ENCODE measurements at places on chromosomes 16 and 17.

DNA sequence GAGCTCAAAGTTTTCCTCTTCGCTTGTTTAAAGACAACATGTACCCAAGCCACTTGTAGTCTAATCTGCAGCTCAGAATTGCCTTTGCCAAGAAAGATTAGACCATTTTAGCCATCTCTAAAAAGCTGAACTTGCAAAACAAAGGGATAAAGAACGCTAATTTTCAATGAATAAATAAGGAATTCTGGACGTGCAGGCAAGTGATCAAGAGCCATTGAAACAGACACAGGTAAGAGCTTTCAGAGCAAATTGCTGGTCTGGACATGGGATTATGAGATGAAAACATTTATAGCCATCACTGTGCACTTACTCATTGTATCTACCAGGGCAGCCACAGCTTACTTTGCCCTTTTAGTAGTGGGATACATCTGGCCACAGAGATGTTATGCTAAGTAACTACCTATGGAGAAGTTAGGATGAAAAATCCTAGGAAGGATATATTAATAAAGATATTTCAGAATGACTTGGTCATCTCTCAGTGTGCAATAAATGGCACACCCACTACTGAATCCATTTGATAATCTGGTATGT, 44.4 kb downstream of the RND2 start:
- no peak for DNase-seq

GRCh38 chr16:13885700-13886099, 34.3 kb upstream of the ERCC4 start:
- DNase-seq = peak; percentile 11

DNA sequence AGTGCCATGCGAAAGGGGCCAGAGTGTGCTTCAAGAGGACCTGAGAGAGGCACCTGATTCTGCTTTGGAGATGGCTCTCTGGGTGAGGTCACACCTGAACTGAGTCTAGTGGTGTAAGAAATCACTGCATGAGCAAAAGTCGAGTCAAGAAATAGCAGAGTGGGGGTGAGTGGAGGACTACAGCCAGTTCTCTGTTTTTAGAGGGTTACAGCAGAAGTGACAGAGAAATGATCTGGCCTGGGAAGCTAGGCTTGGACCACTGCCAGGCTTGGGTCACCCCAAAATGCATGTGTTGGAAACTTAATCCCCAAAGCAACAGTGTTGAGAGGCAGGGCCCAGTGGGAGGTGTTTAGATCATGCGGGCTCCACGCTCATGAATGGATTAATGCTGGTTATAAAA, 312.0 kb downstream of the CBLN1 start:
- DNase-seq = no peak

DNA sequence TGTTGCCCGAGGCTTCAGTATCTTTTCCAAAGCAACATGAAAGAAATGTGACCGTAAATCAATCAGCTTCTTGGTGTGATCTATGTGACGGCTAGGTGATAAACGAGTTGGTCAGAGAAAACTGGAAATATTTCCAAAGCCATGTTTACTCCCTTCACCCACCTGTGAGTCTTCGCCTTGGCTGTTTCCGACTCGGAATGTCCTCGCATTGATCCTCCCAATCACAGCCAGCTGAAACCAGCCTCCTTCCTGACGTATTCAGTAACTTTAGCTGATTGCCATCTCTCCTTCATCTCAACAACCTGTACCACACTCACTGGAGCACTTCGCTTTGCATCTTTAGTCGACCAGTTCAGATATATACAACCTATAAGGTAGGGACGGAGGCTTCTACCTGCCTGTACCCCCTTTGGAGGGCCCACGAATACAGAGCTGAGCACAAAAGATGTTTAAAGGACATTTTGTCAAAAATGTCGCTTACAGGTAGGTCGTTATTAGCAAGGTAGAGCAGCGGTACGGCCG, 705 bp downstream of the KRABD2 start:
- DNase-seq = peak; percentile 69

- DNase-seq = no peak
Observed at GRCh38 chr17:82661717-82662683, 13.8 kb upstream of the WDR45B start.

DNA sequence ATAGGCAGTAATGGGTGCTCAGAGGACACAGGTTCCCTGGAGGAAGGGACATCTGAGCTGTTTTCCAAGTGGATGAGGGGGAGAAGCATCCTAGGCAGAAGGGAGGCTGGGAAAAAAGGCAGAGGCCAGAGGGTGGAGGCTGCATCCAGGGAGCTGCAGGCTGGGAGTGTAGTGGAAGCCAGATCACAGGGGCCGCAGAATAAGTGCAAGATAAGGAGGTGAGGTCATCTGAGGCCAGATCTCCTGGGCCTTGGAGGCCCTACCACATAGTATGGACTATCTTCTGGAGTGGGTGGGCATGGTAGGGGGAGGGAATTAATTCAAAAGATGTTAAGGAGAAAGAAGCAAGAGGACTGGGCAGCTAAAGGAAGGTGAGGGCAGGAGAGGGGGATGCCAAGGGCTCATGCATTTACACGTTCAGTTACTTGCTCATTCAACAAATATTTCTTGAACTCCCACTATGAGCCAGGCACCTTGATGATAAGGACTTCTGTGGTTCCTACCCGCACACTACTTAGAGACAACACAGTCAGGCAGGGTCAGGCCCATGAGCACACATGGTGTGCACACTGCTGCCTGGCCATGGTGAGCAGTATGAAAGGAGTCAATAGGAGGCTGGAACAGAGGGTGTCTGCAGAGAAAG, 2.4 kb upstream of the RIPOR1 start:
- no peak for DNase-seq

DNA sequence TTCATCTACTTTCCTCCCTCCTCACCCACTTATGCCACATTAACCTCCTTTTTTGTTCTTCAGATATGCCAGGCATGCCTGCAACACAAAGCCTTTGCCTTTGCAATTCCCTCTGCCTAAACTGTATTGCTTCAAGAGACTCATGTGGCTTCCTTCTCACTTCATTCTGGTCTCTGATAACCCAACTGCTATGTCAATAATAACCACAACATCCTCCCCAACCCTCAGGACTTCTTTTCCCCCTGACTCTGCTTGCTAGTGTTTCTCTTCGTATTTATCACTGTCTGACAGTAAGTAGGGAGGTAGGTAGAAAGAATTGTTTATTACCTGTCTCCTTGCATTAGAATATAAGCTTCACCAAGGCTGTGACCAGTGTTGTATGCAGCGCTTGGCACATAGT, 22.4 kb downstream of the RBL2 start:
- no peak for DNase-seq

DNA sequence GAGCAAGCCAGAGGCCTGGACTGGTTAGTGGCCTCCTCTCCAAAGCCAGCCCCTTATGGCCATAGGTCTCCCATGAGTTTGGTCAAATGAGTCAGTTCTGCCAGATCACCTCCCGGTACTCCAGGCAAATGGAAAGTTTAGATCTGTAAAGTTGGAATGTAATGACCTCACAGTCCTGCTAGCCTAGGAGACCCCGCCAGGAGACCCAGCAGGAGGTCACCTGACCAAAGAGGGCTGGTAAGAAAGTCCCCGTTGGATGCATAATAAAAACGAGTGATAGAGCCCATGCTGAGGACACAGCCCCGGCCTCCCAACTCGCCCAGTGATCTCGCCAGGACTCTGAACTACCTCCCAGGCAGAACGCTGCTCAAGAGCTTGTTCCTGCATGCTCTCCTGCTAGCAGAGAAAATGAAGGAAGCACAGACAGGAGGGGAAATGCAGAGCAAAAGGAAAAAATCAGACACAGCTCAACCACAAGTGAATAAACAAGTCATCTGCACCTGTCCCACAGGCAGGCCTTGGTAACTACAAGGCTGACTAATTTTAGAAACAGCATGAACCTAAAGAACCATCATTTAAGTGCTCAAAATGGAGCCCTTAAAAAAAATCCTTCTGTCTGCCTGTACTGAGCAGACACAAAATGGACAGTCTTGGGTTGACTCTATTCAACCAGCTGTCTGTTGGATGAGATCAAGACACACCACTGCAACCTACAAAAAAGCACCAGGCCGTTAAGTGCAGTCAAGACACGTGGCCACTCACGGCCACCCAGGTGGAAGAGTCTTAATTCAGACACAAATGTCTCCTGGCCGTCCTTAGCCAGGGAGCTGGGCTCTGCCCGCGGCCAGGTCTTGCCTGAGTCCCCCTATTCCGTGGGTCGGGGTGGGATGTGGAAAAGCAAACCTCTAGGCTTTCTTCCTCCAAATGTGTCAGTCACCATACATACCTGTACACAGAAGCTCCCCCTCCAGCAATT, 9.2 kb downstream of the CDIP1 start:
- no peak for DNase-seq

DNA sequence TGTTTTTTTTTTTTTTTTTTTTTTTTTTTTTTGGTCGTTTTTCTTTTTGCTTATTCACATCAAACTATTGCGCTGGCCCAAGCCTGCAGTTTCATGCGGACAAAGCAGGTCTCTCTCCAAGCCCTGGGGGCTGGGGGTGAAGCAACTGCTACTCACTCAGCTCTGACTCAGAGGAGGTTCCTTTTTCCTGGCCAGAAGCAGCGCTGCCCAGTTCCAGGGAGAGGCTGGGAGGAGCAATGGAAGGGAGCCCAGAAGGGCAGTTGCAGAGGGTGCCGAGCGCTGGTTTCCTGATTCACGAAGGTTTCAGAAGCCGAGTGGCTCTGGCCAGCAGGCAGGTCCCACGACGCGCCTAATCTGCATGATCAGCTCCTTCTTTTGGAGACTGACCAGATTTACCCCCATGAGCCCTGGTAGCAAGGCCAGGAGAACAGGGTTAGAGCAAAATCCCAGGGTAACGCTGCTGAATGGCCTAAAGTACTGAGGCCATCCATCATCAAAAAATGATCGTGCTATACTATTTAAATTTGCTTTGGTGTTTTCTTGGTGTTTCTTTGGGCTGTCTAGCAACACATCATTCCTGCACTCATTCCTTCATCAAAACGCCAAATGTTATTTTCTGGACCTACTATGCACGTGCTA, 144.7 kb upstream of the SOX9 start:
- no peak for DNase-seq

- no peak for DNase-seq
Observed at GRCh38 chr17:78838574-78839005, 2.0 kb downstream of the USP36 start.

Data from NCI-H82 (cell line).